ENCODE measurements at places on chromosomes 6 and 20.

GRCh38 chr20:63655249-63655648, 2.0 kb upstream of the STMN3 start:
- DNase-seq, result no peak

DNA sequence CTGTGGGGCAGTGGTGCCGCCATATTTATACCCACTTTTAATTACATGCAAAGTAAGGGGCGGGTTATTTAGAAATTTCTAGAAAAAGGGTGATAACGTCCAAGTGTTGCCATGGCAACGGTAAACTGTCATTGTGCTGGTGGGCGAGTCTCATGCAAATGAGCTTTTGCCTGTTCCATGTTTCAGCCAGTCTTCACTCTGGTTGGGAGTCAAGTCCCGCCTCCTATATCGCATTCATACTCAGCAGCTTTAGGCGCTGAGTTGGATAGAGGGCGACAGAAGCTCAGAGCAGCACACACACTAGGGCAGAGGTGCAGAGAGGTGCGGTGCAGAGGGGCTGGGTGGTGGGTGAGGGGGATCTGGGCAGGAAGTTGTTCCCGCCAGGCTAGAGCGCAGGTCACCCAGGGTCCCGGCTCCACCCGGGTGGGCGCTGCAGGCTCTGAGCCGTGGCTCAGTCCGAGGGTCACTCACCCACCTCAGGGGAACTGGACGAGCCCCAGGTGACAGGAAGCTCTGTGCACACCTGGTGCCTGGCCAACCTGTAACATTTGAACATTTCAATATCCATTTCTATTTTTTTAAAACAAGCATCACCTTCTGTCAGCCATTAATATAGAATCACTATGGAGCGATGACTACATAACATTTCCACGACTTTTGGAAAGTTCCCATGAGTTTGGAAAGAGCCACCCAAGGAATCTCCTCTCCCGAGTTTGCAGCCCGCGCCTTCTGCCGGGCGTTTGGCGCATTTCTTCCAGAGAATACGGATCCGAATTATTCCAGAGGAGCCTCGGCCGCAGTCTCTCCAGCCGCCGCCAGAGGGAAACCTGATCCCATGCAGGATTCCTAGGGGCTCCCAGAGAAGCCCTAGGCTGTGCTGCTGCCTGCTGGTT, 89.1 kb upstream of the PHACTR3 start:
- DNase-seq, result peak; percentile 63

GRCh38 chr6:87154641-87154992, 748 bp upstream of the ZNF292 start:
- no peak for DNase-seq

- peak; percentile 57 for DNase-seq
Measured at GRCh38 chr6:35624341-35625070, 64.2 kb downstream of the FKBP5 start.

DNA sequence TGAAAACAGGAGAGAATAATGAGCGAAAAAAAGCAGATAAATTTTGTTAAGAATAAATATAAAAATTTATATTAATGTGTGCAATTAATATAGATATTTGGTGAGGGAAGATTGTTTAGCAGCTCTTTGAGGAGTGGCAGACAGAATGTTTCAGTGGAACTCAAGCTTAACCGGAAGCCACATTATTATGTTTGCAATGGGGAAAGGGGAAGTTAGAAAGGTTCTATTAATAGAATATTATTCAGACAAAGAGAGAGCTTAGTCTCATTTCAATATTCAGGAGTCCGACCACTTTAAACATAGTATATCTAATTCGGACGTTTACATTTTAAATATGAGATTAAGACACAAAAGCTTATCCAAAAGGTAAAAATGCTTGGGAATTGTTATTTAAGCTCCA, 81.6 kb upstream of the KHDRBS2 start:
- DNase-seq, result no peak

- DNase-seq, result peak; percentile 41
Measured at GRCh38 chr6:12423832-12424231, 133.7 kb downstream of the EDN1 start.

GRCh38 chr6:166172546-166172945, 4.9 kb upstream of the TBXT start:
- DNase-seq, result no peak

DNA sequence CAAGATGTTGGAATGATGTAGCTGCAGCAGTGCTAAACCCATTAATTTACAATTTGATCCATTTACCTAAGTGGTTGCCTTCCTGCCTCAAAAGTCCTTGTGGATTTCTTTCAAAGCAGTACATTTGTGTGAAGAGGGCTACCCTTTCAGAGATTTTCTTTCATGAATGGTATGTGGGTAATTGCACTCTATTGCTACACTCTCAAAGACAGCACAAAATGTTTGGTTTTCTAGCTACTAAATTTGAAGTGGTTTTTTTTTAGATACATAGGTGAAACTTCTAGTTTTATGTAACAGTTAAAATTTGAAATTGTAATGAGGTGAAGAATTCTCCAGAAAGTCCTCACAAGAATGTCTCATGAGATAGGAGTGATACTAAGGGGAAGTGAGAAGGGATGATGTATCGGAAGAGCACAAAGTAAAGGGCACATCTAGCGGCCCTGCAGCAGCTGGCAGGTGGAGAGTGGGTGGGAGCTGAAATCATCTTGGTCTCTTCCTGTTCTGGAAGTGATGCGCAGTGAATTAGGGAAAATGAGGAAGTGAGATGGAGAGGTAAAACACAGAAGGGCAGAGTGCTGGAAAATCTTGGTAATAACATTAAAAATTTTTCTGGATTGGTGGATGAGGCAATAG, 236.8 kb upstream of the MAN1A1 start:
- no peak for DNase-seq

GRCh38 chr6:143823548-143823947, 19.6 kb upstream of the LTV1 start:
- DNase-seq, result no peak

DNA sequence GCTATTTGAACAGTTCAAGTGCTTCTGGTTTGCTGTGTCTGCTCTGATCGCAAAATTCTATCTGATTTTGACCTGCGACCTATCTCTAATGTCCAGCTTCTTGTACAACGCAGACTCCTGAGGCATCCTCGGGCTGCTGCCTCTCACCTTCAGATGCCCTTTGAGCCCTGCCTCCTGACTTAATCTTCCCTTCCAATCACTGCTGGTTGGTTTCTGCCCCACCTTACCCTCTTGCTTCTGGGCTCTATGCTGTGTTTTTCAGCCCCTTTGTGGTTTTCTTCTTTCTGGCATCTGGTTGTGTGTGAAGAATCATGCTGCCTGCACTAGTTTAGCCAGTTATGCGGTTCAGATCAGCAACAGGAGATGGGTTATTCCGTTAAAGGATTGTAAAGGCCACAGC, 131.2 kb upstream of the THEMIS start:
- DNase-seq, result no peak

GRCh38 chr20:6074145-6074561, 20.3 kb upstream of the LRRN4 start:
- peak; percentile 30 for DNase-seq

DNA sequence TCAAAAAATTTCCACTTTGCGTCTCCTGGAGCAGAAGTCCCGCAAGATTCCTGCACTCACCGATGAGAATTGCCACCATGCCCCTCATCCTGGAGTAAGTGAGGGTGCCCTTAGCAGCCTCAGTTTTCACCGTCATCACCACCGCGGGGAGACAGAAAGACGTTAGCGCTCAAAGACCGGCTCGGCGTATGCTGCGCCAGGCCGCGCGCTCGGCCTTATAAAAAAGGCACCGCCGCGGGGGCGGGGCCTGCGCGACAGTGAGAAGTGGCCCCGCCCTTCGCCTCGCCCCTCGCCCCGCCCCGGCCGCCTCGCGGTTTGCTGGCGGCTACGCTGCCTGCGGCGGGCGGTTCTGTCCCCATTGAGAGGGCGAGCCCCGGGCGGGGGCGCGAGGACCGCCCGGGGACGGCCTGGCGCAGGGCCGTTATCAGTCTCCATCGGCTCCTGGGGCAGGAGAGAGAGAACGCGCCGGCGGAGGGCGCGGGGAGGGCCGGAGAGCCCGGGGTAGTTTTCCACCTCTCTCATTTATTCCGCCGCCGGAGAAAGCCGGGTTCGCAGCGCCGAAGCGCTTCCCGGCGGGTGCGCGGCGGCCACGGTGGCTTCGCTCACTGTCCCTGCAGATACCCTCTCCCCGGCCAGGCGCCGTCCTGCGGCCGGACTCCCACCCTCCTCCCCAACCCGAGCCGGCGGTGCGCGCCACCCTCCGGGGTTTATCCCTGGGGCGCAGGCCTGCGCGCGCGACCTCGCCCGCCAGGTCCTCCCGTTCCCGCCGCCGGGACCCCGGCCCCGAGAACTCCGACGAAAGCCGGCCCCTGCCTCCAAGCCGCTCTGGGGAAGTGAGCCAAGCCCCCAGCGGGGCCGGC, 122.5 kb upstream of the SLC2A12 start:
- DNase-seq, result peak; percentile 96
